ENCODE measurements at places on chromosomes 7 and 10. TPM values are rescaled to one million over a fixed set of nuclear protein-coding genes. Genes with fewer than 3 reads are reported as not detected.

DNA sequence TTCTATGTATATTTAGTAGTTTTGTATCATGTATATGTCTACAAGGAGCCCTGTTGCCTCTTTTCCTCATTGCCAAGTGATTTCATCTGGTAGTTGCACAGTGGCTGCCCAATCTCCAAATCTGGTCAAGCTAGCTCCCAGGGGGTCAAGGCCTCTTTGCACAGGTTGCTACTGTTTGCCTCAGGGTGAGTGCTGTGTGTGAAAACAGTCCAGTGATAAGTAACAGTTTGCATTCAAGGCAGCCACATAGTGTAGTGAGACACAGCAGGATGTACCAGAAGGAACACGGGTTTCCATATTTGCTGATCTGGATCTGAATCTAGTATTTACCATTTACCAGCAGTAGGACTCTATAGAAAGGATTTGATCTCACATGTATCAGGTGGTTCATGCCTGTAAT is 13.3 kb upstream of the EPC1 start:
- H3K4me3 ChIP-seq: no peak overlapping the region
- H3K27me3 ChIP-seq: peaks cover 3% of the 10 kb centered on the region
- DNase-seq: no peak
- peaks cover 12% of the 10 kb centered on the region for H3K4me1 ChIP-seq
- peaks cover 9% of the 10 kb centered on the region for H3K36me3 ChIP-seq

GRCh38 chr10:76025124-76025477 is 593.7 kb downstream of the LRMDA start:
- H3K27me3 ChIP-seq: no peaks in the 10 kb centered on the region
- H3K4me1 ChIP-seq: no peaks in the 10 kb centered on the region
- no peak overlapping the region for H3K27ac ChIP-seq
- H3K4me3 ChIP-seq: no peak overlapping the region

GRCh38 chr10:132311338-132311939 is 3.7 kb upstream of the STK32C start:
- H3K4me1 ChIP-seq: peaks cover 16% of the 10 kb centered on the region
- H3K4me3 ChIP-seq: peak overlapping the region; percentile 71
- H3K27me3 ChIP-seq: peaks cover 13% of the 10 kb centered on the region

GRCh38 chr7:69517985-69518704 is 80.1 kb upstream of the AUTS2 start:
- DNase-seq: no peak
- H3K36me3 ChIP-seq: no peaks in the 10 kb centered on the region
- H3K27me3 ChIP-seq: no peaks in the 10 kb centered on the region
- H3K4me3 ChIP-seq: no peak overlapping the region
- no peaks in the 10 kb centered on the region for H3K4me1 ChIP-seq

- H3K4me1 ChIP-seq: peaks cover 20% of the 10 kb centered on the region
- H3K27ac ChIP-seq: peak overlapping the region; percentile 66
- no peaks in the 10 kb centered on the region for H3K36me3 ChIP-seq
- H3K4me3 ChIP-seq: peak overlapping the region; percentile 34
Measured at GRCh38 chr10:132248455-132249225, 59.1 kb downstream of the STK32C start.

PRLHR gene
- 0.22 TPM for total RNA-seq

- DNase-seq: no peak
- no peaks in the 10 kb centered on the region for H3K36me3 ChIP-seq
- no peaks in the 10 kb centered on the region for H3K27me3 ChIP-seq
- H3K4me1 ChIP-seq: peaks cover 16% of the 10 kb centered on the region
Measured at GRCh38 chr10:77430530-77430929, 207.1 kb downstream of the KCNMA1 start.

INSIG1 gene
- 95.2 TPM for total RNA-seq

ZNF365 gene
- 0.76 TPM for total RNA-seq

TDRD1 gene
- not detected for total RNA-seq

DNA sequence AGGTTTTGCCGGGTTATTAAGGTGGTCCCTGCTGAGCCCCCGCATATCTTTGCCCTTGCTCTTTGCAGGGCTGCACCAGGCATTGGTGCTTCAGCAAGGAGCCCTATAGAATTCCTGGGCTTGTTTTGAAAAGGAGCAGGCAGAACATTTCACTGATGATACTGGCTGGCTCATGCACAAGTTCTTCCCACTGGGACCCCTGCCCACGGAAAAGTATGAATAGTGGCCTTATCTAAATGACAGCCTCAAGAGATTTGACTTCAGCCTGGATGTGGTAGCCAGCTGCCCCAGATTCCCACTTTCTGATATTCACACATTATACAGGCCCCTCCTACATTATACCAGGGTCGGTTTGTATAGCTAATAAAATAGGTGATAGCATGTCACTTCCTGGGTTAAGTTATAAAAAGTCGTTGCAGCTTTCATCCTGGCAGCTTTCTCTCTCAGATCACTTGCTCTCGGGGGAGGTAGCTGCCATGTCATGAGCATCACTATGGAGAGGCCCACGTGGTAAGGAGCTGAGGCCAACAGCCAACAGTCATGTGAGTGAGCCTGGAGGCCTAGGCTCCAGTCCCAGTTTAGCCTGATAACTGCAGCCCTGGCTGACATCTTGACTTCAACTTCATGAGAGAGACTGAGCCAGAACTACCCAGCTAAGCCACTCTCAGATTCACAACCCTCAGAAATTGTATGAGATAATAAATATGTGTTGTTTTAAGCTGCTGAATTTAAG is 16.8 kb upstream of the CRTAC1 start:
- no peak overlapping the region for H3K27ac ChIP-seq
- peaks cover 12% of the 10 kb centered on the region for H3K27me3 ChIP-seq
- peaks cover 13% of the 10 kb centered on the region for H3K4me1 ChIP-seq
- no peaks in the 10 kb centered on the region for H3K36me3 ChIP-seq

DNA sequence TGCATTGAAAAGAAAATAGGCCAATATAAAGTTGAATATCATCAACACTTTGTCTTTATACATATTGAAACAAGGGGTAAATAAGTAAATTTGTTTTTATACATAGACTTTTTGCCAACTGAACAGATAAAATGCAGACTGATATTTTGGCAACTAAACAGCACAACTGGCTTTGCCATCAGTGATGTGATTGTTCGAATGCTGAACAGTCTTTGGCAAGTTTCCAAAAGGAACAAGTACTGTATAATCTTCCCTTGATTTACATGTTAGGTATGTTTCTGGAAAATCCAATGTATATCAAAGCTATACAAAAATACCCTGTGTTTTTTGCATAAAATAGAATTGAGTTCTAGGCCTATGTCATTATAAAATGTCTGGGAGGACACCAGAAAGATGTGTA is 18.2 kb upstream of the ANKRD1 start:
- no peaks in the 10 kb centered on the region for H3K4me1 ChIP-seq
- H3K4me3 ChIP-seq: no peak overlapping the region
- H3K36me3 ChIP-seq: no peaks in the 10 kb centered on the region
- H3K27ac ChIP-seq: no peak overlapping the region
- peaks cover 2% of the 10 kb centered on the region for H3K27me3 ChIP-seq
- no peak for DNase-seq

DNA sequence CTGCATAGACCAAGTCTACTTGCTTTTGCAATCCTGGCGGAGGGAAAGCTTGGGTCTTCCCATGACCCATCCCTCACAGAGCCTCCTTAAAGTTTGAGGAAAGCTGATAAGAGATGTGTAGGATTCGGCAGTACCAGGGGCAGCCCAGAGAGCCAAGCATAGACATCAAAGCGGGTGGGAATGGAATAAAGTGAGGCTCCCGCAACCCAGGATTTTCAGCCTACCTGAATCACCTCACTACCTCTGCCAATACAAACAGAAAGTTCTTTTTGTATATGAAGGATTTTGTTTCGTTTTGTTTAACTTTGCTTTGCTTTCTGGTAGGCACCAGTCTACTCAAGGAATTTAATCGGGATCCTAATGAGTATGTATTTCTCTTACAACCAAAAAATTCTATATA is 451.7 kb downstream of the PLXNA4 start:
- peaks cover 3% of the 10 kb centered on the region for H3K27me3 ChIP-seq
- H3K4me1 ChIP-seq: peaks cover 2% of the 10 kb centered on the region
- no peak overlapping the region for H3K4me3 ChIP-seq
- no peak overlapping the region for H3K27ac ChIP-seq
- no peak for DNase-seq

GRCh38 chr10:127303105-127303504 is 106.7 kb upstream of the INSYN2A start:
- H3K4me3 ChIP-seq: no peak overlapping the region
- no peak for DNase-seq

GRCh38 chr7:55179931-55180682 is 161.3 kb downstream of the EGFR start:
- no peak for DNase-seq
- H3K36me3 ChIP-seq: peaks cover 5% of the 10 kb centered on the region
- peaks cover 35% of the 10 kb centered on the region for H3K4me1 ChIP-seq
- H3K27ac ChIP-seq: no peak overlapping the region
- peaks cover 6% of the 10 kb centered on the region for H3K27me3 ChIP-seq

GRCh38 chr10:124211921-124212320 is 118.5 kb upstream of the CHST15 start:
- H3K36me3 ChIP-seq: peaks cover 4% of the 10 kb centered on the region
- peaks cover 5% of the 10 kb centered on the region for H3K27me3 ChIP-seq
- no peak for DNase-seq
- H3K4me3 ChIP-seq: no peak overlapping the region
- H3K4me1 ChIP-seq: peaks cover 4% of the 10 kb centered on the region

TSPAN12 gene
- 6.0 TPM for total RNA-seq

GRCh38 chr7:106962751-106963150 is 81.8 kb upstream of the PRKAR2B start:
- DNase-seq: no peak
- no peak overlapping the region for H3K4me3 ChIP-seq
- H3K36me3 ChIP-seq: peaks cover 3% of the 10 kb centered on the region
- H3K27ac ChIP-seq: no peak overlapping the region
- H3K27me3 ChIP-seq: peaks cover 3% of the 10 kb centered on the region
- no peaks in the 10 kb centered on the region for H3K4me1 ChIP-seq

GRCh38 chr10:80159166-80159873 is 26.8 kb downstream of the PLAC9 start:
- H3K36me3 ChIP-seq: no peaks in the 10 kb centered on the region
- H3K4me1 ChIP-seq: peaks cover 8% of the 10 kb centered on the region
- H3K27ac ChIP-seq: no peak overlapping the region
- DNase-seq: no peak
- no peaks in the 10 kb centered on the region for H3K27me3 ChIP-seq
- H3K4me3 ChIP-seq: no peak overlapping the region

- peak; percentile 85 for DNase-seq
- no peaks in the 10 kb centered on the region for H3K27me3 ChIP-seq
- H3K4me1 ChIP-seq: peaks cover 9% of the 10 kb centered on the region
- no peaks in the 10 kb centered on the region for H3K36me3 ChIP-seq
- H3K4me3 ChIP-seq: peak within 1 kb of the TSS; percentile 90
- H3K27ac ChIP-seq: peak within 1 kb of the TSS; percentile 78
Measured at GRCh38 chr7:141551094-141551781, at the start of gene AGK. TSS of gene AGK (plus strand) at chr7:141551410. CDS start at chr7:141555467, 4,057 bp downstream.

LAMB1 gene
- total RNA-seq: 326 TPM

GRCh38 chr10:93058139-93058538 is 2.5 kb upstream of the CYP26C1 start:
- no peak overlapping the region for H3K27ac ChIP-seq
- no peaks in the 10 kb centered on the region for H3K36me3 ChIP-seq
- peaks cover 6% of the 10 kb centered on the region for H3K4me1 ChIP-seq
- no peak for DNase-seq

DNA sequence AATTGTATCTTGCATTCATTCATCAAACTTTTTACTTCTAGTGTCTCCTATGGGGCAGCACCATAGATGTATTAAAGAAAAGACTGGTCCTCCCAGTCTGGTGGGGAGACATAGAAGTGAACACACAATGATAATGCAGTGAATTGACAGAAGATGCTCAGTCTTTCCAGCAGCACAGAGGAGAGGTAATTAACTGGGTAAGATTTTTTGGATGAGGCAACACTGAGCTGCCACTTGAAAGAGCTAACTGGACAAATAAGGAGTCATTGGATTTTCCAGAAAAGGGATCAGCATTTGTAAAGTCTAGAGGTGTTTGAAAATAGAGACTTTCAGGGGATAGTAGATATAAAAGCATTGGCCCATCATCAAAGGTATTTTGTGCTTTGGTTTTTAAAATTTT is 7.2 kb upstream of the ITPRIP start:
- H3K36me3 ChIP-seq: no peaks in the 10 kb centered on the region
- no peak overlapping the region for H3K27ac ChIP-seq
- peaks cover 9% of the 10 kb centered on the region for H3K4me1 ChIP-seq
- H3K4me3 ChIP-seq: no peak overlapping the region
- no peaks in the 10 kb centered on the region for H3K27me3 ChIP-seq

- no peak overlapping the region for H3K4me3 ChIP-seq
- H3K27me3 ChIP-seq: no peaks in the 10 kb centered on the region
- peaks cover 21% of the 10 kb centered on the region for H3K4me1 ChIP-seq
- no peak overlapping the region for H3K27ac ChIP-seq
Measured at GRCh38 chr10:21728618-21729017, 194.6 kb downstream of the MLLT10 start.

GRCh38 chr7:74443543-74444247 is 10.0 kb upstream of the GTF2IRD1 start:
- peak overlapping the region; percentile 72 for H3K27ac ChIP-seq
- DNase-seq: peak; percentile 31
- no peaks in the 10 kb centered on the region for H3K36me3 ChIP-seq
- H3K27me3 ChIP-seq: peaks cover 3% of the 10 kb centered on the region

Measured in glutamatergic neuron (in vitro differentiated cells).